Mesenchymal stem cell (in vitro differentiated cells and primary cell): ENCODE measurements at places on chromosomes 7 and 10.

- no peak overlapping the region for H3K4me3 ChIP-seq
- H3K27ac ChIP-seq = no peak overlapping the region
- H3K36me3 ChIP-seq = no peaks in the 10 kb centered on the region
- peaks cover 91% of the 10 kb centered on the region for H3K27me3 ChIP-seq
- no peak for DNase-seq
Observed at GRCh38 chr7:150975536-150976319, 2.4 kb downstream of the KCNH2 start.

DNA sequence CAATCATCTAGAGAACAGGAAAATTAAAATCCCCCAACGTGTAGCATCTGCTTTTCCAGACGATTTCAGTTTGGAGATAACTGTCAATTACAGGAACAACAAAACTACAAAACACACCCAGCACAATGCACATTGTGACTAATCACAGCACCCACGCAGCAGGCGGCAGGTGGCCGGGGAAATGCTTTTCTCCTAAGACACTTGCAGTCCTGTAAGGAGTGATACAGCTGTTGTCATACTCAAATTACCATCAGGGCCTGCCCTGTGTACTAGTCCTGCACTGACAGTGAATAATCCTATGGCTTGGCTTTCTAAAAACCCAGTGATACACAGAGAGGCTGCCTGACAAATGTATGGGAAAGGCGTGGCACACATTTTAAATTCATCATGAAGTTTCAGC, 37.8 kb downstream of the COBL start:
- peaks cover 28% of the 10 kb centered on the region for H3K27me3 ChIP-seq
- H3K36me3 ChIP-seq = no peaks in the 10 kb centered on the region
- no peak overlapping the region for H3K27ac ChIP-seq
- DNase-seq = no peak
- H3K4me1 ChIP-seq = no peaks in the 10 kb centered on the region

- no peaks in the 10 kb centered on the region for H3K36me3 ChIP-seq
- H3K27me3 ChIP-seq = no peaks in the 10 kb centered on the region
- no peak overlapping the region for H3K27ac ChIP-seq
- no peak overlapping the region for H3K4me3 ChIP-seq
- H3K4me1 ChIP-seq = no peaks in the 10 kb centered on the region
- no peak for DNase-seq
Observed at GRCh38 chr10:87798082-87798481, 19.9 kb downstream of the ATAD1 start.

- DNase-seq = peak; percentile 64
- H3K36me3 ChIP-seq = no peaks in the 10 kb centered on the region
- H3K4me1 ChIP-seq = peaks cover 2% of the 10 kb centered on the region
- H3K27ac ChIP-seq = no peak overlapping the region
- peak overlapping the region; percentile 75 for H3K4me3 ChIP-seq
Observed at GRCh38 chr10:30392564-30392990, 41.4 kb upstream of the MAP3K8 start.

- H3K4me1 ChIP-seq = no peaks in the 10 kb centered on the region
- H3K27ac ChIP-seq = no peak overlapping the region
- H3K36me3 ChIP-seq = no peaks in the 10 kb centered on the region
- no peaks in the 10 kb centered on the region for H3K27me3 ChIP-seq
- H3K4me3 ChIP-seq = no peak overlapping the region
Observed at GRCh38 chr10:74310652-74311257, 159.7 kb downstream of the ADK start.

DNA sequence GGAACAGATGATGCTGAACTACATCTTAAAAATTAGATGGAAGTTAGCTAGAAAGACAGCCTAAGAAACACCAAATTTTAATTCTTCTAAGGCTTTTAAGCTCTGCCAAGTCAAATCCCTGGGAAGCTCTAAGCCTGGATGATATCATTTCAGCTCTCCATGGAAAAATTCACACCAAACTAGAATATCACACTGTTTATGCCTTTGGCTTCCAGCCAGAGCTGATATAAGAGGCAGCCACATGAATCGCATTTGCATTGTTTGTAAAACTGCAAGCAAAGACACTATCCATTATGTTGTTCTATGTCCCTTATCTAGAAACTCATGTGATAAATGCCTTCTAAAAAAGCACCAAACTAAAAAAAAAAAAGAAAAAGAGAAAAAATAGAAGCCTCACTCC, 430.4 kb downstream of the GRID1 start:
- no peak overlapping the region for H3K27ac ChIP-seq
- no peaks in the 10 kb centered on the region for H3K36me3 ChIP-seq
- no peak for DNase-seq
- no peaks in the 10 kb centered on the region for H3K27me3 ChIP-seq

- H3K4me1 ChIP-seq = no peaks in the 10 kb centered on the region
- no peak for DNase-seq
- no peak overlapping the region for H3K4me3 ChIP-seq
Observed at GRCh38 chr10:52672880-52673279, 99.7 kb downstream of the MBL2 start.

DNA sequence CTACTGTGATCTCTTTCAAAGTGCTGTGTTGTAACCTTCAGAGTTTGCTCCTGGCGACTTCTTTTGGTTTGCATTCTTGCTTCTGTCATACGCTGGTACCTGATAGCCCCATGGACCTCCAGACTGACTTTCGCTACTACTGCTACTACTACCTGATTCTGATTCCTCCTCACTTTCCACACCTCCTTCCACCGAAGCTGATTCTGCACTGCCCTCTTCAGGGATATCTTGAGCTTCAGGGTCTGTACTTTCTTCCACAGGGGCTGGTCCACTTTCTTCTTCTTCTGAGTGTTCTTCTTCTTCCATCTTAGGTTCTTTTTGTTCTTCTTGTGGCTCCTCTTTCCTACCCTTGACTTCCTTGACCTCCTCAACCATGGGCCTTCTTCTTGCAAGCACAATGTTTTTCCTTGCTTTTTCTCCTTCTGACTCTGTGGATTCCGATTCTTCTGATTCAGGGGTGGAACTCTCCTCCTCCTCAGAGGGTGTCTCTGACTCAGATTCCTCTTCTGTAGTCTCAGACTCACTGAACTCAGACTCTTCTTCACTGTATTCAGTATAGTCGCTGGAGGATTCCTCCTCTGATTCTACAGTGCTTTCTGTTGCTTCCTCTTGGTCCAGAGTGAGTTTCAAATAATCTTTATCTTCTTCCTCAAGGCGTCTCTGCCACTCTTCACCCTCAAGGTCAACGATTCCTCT, 992.2 kb downstream of the PCDH15 start:
- H3K27me3 ChIP-seq = no peaks in the 10 kb centered on the region
- no peak overlapping the region for H3K4me3 ChIP-seq
- H3K4me1 ChIP-seq = no peaks in the 10 kb centered on the region
